ENCODE measurements at places on chromosomes 4 and X. TPM values are rescaled to one million over a fixed set of nuclear protein-coding genes. Genes with fewer than 3 reads are reported as not detected.

REPS2 gene
- 0.97 TPM for total RNA-seq

DNA sequence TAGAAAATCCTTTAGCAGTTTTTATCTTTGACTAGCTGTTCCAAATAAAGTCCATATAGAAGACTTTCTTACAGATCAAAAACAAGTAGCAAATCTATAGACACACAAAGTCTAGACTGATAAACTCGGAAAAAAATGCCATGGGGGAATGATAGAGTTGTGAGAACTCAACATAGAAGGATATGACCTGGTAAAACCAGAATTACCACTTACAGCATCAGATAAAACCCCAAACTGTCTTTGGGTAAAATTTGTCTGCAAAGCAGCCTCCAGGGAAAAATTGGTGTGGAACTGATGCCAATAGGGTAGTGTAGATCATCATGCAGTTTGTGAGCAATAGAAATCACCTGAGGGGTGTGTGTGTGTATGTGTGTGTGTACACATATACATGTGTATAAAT, 579.1 kb downstream of the SPOCK3 start:
- no peak for DNase-seq

CD40LG gene
- not detected for total RNA-seq

TBC1D1 gene
- total RNA-seq = 52.9 TPM

PRRG3 gene
- total RNA-seq = 0.11 TPM

DNA sequence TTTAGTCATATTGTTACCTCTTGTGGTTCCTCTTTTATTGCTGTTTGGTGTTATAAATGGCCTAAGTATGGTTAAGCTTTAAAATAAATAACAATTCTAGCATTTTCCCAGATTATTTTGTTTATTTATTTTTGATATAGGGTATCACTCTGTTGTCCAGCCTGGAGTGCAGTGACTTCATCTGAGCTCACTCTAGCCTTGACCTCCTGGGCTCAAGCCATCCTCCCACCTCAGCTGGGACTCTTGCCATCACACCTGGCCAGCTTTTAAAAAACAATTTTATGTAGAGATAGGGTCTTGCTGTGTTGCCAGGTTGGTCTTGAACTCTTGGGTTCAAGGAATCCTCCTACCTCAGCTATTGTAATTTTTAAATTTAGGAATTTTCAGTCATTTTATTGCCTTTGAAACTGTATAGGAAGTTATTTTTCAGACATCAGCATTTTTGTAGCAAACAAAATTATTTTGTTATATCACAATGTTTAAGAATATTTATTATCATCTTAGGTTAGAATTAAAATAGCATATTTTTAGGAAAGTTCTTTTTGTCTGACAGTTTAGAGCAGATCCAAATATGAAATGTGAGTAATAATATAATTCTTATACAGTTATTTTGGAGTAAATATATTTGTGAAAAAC, 66.3 kb upstream of the RHOH start:
- no peak for DNase-seq

Measured in Daoy (cell line).